LNCaP clone FGC (cell line): ENCODE measurements at places on chromosomes 2 and 18.

GRCh38 chr2:129925381-129925780 is 54.1 kb upstream of the RAB6C start:
- no peak for DNase-seq

- DNase-seq: no peak
Observed at GRCh38 chr2:172612051-172612450, 56.2 kb downstream of the PDK1 start.

DNA sequence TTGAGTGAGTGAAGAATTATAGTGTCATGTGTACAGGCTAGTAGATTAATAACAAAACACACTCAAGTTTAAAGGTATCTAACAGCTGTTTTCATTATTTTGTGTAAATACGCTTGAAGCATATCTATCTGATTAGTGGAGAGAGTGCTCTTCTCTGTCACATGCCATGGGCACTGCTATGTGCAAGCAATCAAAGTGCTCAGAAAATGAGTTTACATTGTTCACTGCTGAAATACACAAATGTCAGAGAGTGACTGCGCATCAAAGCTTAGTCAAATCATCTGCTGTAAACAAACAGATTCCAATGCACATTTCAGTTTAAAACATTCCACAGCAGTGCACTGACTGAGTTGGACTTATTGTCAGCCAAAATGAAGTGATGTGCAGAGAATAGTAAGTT is 423.4 kb downstream of the ZEB2 start:
- DNase-seq: no peak

DNA sequence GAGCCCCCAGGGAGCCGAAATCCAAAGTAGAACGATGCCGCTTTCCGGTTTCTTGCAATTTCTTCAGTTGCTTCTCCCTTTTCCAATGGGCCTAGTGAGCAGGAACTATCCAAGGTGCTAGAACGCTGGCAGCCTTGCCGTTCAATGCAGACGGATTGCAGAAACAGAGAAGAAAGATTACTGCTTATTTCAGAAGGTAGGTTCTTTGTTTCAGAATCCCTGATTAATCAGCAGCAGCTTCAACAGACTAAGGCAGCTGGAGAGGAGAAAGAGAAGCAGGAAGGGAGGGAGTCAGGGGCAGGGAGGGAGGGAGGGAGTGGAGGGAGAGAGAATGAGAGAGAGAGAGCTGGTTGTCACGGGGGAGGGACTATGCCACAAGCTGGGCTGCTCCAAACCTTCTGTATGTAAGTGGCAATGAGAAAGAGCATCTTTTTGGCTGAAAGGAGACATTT is 576 bp downstream of the NYAP2 start:
- DNase-seq: peak; percentile 8

GRCh38 chr18:5298156-5298852 is 2.8 kb upstream of the ZBTB14 start:
- no peak for DNase-seq
